Pulmonary artery endothelial cell (primary cell): ENCODE measurements at places on chromosomes 4 and X.

GRCh38 chrX:86002076-86002896 lies 45.1 kb downstream of the CHM start:
- DNase-seq, result no peak

DNA sequence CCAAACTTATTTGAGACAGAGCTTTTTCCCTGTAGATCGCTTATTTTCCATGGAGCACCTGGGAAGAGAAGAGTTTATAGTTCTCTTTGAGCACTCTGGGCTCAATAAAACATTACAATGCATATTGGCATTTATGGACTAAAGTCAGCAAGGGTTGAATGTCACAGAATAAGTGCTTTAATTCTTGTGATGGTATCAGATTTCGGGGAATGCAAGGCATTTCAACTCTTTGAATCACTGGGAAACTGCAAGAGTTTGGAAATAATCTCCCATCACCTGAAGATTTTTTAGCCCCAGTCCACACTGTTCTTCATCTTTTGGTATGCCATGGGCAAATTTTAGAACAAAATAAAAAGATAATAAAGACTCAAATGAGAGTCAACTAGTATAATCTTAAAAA lies 111.5 kb upstream of the WDFY3 start:
- DNase-seq, result no peak

- no peak for DNase-seq
Measured at GRCh38 chrX:28550331-28550872, 36.8 kb upstream of the IL1RAPL1 start.

- DNase-seq, result no peak
Measured at GRCh38 chrX:148658115-148658730, 157.8 kb downstream of the AFF2 start.

DNA sequence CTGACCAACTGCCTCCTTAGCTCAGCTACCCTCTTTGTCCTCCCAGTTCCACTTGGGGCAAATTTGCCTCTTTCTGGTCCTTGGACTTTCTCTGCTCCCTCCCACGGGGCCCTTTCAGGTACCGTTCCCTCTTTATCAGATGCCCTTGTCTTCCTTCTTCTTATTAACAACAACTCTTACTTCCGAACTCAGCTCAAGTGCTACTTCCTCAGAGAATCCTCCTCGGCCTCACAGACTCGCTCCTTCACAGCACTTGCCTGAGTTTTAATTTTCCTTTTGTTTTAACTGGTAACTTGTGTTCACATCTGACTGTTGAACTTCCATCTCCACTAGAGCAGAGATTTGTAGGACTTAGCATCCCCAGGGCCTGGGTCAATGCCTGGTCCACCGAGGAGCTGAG lies 85.7 kb downstream of the CLNK start:
- no peak for DNase-seq

GRCh38 chrX:22445880-22446279 lies 173.2 kb downstream of the CBLL2 start:
- DNase-seq, result no peak

DNA sequence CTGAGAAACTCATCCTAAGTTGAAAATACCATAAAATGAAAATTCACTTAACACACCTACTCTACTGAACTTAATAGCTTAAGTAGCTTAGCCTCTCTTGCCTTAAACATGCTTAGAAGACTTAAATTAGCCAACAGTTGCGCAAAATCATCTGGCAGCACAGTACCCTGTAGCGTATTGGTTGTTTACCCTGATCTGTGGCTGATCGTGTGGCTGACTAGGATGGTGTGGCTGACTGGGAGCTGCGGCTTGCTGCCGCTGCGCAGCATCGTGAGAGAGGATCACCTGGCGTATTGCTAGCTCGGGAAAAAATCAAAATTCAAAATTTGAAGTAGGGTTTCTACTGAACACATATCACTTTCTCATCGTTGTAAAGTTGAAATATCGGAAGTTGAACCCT lies 6.3 kb downstream of the RUFY3 start:
- no peak for DNase-seq

DNA sequence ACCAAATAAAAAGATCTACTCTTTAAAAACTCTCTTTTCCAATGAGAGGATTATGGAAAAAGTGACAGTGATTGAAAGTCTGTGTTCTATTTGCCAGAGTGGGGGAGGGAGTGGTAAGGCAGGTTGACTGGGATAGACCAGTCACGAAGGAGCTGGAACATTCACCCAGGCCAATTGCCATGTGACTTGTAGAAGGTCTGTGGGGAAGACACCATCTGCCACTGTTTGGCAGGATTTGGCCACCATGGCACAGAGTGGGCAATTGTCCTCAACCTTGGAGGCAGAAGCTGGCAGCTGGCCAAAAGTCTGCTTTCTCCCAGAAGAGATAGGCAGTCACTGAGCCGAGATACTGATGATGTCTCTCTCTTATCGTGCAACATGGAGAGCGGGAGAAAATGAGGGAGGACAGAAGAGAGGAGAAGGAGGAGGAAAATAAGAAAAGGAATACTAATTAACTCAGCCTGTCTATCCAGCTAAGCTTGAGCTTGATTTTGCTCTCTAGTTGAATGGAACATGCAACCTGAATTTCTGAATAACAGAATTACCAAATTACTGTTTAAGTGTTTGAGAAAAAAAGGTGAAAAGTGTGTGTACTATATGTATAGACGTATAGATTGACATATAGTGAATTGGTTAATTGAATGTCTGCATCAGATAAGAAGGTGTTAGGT lies 267.1 kb downstream of the ARHGAP24 start:
- DNase-seq, result no peak

- no peak for DNase-seq
Measured at GRCh38 chrX:2679534-2680485, 11.3 kb upstream of the CD99 start.

DNA sequence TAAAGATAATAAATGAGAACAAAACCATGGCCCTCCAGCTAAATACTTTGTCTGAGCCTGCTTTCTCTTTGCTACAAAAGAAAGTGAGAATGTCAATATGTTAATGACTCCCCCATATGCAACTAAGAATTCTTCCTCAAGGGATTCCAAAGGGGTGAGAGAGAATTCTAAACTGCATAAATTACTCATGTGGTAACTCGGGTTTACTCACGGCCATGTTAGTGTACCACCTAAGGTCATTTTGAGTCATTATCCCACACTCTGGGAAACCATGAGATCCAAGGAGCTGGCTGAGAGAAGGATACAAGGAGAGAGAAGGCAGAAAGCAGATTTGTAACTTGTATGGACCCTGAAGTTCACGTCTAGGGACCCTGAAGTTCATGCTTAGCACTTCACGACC lies 190.3 kb downstream of the DHX15 start:
- DNase-seq, result no peak

GRCh38 chr4:138317175-138317748 lies 75.1 kb upstream of the SLC7A11 start:
- no peak for DNase-seq

DNA sequence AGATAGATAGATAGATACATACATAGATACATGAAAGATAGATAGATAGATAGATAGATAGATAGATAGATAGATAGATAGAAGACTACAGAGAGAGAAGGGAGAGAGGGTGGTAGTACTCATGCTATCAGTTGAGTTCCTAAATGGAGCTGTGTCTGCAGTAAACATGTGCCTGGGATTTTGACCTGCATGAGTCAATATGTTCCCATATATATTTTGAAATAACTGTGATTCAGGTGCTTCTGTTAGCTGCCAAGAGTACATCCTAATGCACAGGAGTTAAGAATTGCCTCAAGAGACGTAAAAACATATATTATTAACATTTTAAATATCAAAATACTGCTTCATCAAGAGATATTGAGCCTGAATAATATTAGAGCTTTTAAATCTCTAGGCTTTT lies 379.4 kb downstream of the GRXCR1 start:
- DNase-seq, result no peak

- DNase-seq, result no peak
Measured at GRCh38 chrX:40843643-40844042, 108.3 kb upstream of the MED14 start.

DNA sequence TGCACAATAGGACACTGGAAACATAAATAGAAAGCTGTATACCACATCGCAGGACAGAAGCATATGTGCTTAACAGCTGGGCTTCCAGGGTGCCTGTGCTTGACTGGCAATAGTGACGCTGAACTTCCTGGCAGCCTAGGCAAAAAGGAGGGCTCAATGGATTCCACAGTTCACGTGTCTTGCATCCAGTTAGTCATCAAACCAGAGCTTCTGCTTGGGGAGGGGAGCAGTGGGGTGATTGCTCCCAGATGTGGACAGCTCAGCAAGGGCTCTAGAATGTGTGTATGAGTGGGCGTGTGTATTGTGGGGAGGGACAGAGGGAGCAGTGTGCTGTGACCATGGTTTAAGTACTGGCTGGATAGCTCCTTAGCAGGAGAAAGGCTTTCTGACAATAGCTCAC lies 2.3 kb downstream of the PRRG3 start:
- DNase-seq, result no peak

- no peak for DNase-seq
Measured at GRCh38 chr4:32417113-32417704, 1697.0 kb downstream of the PCDH7 start.
